Gastroesophageal sphincter (tissue), 4 donors: ENCODE measurements at places on chromosomes 13 and 19. TPM values are rescaled to one million over a fixed set of nuclear protein-coding genes. Genes with fewer than 3 reads are reported as not detected.

DNA sequence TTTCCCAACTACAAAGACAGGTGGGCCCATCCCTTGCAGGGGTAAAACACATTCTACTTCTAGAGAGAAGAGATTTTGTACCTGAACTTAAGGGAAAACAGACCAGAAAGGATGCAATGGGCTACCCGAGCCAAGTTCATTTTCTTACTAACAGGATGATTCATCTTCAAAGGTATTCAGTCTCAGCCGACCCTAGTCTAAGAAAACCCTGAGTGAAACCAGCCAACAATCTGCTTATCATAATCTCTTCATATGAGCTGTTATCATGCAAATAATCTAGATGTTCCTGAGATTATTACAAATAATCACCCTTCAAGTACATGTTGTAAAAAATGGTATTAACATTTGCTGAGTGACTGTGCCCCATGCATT is 15.6 kb downstream of the PABPC3 start:
- ATAC-seq, result no peak

DNA sequence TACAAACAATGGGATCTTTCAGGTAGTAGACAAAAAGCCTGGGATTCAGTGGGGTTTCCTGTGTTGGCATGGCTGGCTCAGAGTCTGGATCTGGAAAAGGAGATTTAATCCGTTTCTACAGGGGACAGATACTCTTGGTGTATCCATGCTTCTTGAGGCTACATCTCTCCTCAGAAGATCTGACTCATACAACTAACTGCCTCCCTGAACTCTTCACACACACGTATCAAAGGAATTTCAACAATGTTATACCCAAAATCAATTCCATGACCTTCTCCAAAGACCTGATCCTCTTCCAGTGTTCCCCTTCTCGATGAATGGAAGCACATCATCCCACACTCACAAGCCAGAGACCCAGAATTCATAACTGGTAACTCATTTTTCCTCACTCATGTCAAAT is 435.3 kb upstream of the NBEA start:
- ATAC-seq, result no peak

DNA sequence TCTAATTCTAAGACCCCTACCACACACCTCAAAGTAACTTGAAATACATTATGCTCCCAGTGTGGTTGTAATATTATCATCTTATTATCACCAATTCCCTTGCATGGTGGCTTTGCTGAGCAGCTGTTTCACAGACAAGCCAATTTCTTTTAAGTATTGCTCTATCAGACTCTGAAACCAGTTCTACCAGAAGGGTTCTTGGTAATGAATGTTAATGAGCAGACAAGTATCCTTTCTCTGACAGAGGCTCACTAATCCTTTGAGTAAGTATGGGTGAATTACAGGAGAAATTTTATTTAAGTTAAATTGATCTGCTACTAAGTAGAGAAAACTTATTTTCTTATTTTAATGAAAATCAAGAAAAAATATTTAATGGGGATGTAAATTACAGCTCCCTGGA is 326.0 kb downstream of the GPC6 start:
- no peak for ATAC-seq

- no peak for ATAC-seq
These were observed 8.3 kb downstream of the COPE start for GRCh38 chr19:18910801-18911436.

- ATAC-seq, result no peak
These were observed 3.4 kb downstream of the PRR36 start for GRCh38 chr19:7870571-7871436.

DNA sequence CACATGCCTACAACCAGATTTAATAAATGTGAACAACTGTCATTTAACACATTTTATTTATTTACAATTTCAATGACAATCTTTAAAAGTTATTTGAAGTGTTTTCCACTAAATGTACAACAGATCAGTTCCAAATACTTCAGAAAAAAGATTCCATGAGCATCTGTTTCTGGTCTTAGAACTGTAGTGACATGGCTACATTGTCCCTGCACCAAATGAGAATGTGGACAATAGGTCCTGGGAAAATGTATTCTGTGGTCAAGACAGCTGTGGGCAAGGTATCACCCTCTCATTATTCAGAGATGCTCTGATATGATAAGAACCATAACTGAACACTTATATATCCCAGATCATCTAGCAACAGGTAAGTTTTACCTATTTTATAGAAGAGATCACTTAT is 43.7 kb downstream of the ELF1 start:
- no peak for ATAC-seq

- no peak for ATAC-seq
These were observed 153.9 kb downstream of the DACH1 start for GRCh38 chr13:71712988-71713653.

GRCh38 chr19:53994811-53995210 is 3.4 kb downstream of the CACNG6 start:
- ATAC-seq, result no peak

- ATAC-seq, result no peak
These were observed 19.7 kb downstream of the PNPLA6 start for GRCh38 chr19:7554990-7555864.

DNA sequence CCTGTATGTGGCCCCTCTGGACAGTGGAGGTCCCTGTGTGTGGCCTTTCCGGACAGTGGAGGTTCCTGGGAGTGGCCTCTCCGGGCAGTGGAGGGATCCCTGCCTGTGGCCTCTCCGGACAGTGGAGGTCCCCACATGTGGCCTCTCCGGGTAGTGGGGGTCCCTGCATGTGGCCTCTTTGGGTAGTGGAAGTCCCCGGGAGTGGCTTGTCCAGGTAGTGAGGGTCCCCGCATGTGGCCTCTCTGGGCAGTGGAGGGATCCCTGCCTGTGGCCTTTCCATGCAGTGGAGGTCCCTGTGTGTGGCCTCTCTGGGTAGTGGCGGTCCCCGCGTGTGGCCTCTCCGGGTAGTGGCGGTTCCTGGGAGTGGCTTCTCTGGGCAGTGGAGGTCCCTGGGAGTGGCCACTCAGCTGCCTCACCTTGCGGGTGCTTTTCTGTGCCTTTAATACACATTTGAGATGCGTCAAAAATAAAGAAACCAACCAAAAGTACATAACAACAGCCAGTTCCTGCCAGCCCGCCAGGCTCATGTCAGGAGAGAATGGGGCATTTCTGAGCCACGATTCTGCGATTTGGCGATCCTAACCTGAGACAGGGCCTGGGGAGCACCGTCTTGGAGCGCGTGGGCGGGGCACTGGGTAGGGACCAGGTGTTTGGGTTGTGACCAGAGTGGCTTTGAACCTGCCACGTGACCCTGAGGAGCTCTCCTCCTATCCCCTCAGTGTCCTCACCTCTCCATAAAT is 194.7 kb downstream of the ZNF536 start:
- ATAC-seq, result no peak

- ATAC-seq, result no peak
These were observed 4.5 kb upstream of the FCGRT start for GRCh38 chr19:49507803-49508494.

GRCh38 chr13:91303031-91303430 is 44.5 kb upstream of the MIR17HG start:
- no peak for ATAC-seq

DNA sequence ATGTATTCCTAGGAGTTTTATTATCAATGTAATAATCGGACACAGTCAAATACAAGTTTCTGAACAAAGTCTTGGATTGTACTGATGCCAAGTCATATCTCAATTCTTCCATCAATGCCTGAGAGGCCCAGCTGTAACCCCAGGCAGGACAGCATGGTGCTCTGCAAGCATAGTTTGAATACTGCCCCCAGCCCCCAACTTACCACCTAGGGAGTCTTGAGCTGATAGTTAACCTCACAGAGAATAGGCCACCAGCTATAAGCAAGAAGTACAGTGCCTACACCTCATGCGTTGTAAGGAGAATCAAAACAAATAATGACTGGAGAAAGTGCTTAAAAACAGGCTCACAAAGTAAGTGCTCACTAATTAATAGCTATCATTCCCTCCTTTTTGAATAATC is 2.7 kb downstream of the PROSER1 start:
- ATAC-seq, result no peak

- ATAC-seq, result no peak
These were observed 43.1 kb downstream of the LHFPL6 start for GRCh38 chr13:39559847-39560246.

DNA sequence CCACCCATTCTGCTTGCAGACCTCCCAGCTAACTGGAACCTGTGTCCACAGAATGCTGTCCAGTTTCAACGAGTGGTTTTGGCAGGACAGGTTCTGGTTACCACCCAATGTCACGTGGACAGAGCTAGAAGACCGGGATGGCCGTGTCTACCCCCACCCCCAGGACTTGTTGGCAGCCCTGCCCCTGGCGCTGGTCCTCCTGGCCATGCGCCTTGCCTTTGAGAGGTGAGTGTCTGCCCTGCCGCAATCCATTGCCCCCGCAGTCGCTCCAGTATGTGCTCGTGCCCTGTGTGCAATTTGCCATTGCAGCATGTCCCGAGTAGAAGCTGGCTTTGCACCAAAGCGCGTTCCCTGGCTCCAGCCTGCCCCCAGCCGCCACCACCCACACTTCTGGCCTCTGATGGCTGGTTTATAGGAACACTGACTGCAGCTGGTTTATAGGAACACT is 41.9 kb downstream of the CERS4 start:
- peak; percentile 92 for ATAC-seq

DNA sequence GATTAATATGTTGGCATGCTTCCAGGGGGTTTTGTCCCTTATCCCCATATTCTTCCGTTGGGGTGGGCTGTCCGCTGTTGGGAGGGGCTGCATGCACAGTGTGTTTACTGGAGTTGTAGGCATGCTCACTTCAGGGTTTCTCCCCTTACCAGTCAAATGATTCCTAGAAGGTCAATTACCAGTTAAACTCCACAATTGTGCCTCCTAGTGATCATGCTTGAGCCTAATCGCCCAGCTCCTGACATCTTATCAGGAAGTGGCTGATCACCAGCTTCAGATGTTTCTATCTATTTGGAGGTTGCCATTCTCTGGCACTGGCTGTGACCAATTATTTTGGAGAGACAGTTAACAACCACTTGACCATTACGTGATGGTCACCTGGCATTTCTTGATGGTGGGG is 1090.0 kb downstream of the SLITRK5 start:
- no peak for ATAC-seq

DNA sequence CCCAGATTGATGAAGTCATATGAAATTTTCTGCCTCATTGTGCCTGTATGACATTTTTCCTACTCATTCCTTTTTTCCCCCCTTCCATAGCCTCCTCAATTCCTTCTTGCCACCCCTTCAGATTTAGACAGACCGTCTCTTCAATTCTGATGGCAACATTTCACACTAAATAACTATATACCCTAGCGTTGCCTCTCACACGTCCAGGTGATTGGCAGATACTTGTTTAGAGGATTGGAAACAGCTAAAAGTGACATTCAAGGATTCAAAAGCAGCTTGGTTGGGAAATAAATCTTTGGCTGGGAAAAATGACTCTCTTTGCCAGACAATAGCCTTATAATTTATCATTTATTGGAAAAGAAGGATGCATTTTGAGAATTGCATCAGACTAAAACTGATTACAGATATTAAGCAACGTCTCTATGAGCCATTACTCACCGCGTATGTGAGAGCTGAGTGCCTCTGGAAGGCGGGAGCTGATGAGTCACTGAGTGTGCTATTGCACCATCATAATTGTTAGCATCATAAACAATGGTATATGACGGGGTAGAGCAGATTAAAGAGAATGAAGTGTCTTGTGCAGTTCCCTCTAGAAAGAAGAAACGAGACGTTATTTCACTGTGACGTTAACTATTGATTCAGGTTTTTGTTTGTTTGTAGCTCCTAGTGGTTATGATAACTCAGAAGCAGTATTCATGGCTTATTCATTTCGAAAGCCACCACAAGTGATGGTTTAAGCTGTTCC is 61.1 kb upstream of the FAM216B start:
- peak; percentile 81 for ATAC-seq

- peak; percentile 46 for ATAC-seq
These were observed 23.4 kb upstream of the TBC1D4 start for GRCh38 chr13:75505327-75505726.

DNA sequence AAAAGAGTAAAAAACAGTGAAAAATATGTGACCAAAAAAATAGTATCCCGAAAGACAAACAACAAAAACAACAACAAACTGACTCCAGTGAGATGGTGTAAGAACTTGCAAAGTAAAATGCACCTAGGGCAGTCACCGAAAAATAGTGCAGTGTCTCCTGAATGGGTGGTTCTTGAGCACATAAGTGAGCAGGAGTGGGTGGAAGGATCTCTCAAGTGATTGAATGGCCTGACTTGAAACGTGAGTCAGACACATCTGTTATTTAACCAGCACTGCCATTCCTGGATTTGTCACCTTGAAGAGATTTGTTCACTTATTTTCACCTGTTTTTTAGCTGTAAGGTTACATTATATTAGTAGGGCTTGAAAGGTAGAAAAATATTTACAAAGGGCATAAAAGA is 3.5 kb downstream of the ZNF738 start:
- no peak for ATAC-seq

GRCh38 chr19:39676004-39676403 is 20.3 kb downstream of the LGALS16 start:
- ATAC-seq, result no peak

GRCh38 chr13:81058916-81059290 is 718.0 kb upstream of the SPRY2 start:
- no peak for ATAC-seq

DNA sequence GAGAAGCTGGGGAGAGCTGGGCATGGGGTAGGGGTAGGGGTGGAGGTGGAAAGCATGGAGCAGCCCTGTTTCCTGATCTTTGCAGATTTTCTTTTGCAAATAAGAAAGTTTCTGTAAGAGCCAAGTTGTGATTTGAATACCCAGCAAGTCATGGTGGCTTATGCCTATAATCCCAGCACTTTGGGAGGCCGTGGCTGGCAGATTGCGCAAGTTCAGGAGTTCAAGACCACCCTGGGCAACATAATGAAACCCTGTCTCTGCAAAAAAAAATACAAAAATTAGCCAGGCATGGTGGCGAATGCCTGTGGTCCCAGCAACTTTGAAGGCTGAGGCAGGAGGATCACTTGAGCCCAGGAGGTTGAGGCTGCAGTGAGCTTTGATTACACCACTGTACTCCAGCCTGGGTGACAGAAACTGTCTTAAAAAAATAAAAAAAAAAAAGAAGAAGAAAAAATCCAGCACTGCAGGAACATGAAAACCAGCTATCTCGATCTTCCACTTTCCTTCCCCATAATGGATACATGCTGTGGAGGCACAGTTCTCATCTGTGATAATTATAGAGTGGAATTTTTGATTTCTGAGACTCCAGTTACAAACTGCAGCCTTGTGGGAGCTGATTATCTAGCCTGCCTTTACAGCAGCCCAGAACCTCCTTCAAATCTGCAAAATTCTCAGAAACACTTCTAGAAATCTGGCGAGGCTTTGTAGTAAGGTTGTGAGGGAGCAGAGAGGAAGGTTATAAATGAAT is 12.1 kb upstream of the TEX26 start:
- ATAC-seq, result no peak

DLL3 gene
- not detected for total RNA-seq

CBLC gene
- not detected for total RNA-seq

CNN1 gene
- total RNA-seq, result 3,262 TPM

IL17D gene
- 7.2 TPM for total RNA-seq

TPTE2 gene
- total RNA-seq, result not detected

MYO1F gene
- 12.1 TPM for total RNA-seq

TRAPPC2B gene
- total RNA-seq, result 14.6 TPM

CYP2A7 gene
- not detected for total RNA-seq

SRRM5 gene
- total RNA-seq, result not detected

DCLK1 gene
- total RNA-seq, result 68.3 TPM
